Astrocyte (in vitro differentiated cells and primary cell): ENCODE measurements at places on chromosomes 11 and 22. TPM values are rescaled to one million over a fixed set of nuclear protein-coding genes. Genes with fewer than 3 reads are reported as not detected.
A peak's percentile ranks its signal among the peaks of the same experiment; 100 is the strongest.

GRCh38 chr11:134200688-134201087 lies 23.1 kb downstream of the NCAPD3 start:
- H3K27ac ChIP-seq: no peak overlapping the region
- no peaks in the 10 kb centered on the region for H3K27me3 ChIP-seq
- H3K36me3 ChIP-seq: peaks cover 40% of the 10 kb centered on the region
- H3K4me1 ChIP-seq: no peaks in the 10 kb centered on the region
- no peak for DNase-seq

- H3K27me3 ChIP-seq: no peaks in the 10 kb centered on the region
- H3K27ac ChIP-seq: no peak overlapping the region
- H3K36me3 ChIP-seq: no peaks in the 10 kb centered on the region
- DNase-seq: no peak
Observed at GRCh38 chr11:82724026-82724425, 9.6 kb downstream of the FAM181B start.

DNA sequence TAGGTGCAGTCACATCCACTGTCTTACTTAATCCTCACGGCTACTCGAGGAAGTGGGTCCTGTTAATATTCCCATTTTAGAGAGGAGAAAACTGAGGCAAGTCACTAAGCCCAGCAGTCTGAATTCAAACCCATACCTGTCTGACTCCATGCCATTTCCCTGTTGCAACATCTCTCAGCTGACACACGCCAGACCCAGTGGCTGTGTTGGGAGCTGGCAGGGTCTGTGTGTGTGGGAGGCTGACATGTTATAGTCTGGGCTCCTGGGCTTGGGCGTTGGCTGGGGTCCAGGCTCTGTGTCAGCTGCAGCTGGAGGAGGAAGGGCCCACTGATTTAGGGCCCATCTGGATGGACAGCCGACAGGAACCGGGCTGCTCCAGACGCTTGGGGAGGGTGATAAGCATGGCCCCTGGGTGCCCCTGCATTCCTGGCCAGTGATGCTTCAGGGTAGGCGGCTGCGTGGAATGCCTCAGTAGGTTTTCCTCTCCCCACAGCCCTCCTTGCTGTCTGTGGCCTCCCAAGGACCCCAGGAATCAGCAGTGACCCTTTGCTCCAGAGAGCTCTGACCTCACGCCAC lies 562.5 kb downstream of the MN1 start:
- peak; percentile 100 for DNase-seq
- H3K36me3 ChIP-seq: no peaks in the 10 kb centered on the region
- peak overlapping the region; percentile 96 for H3K27ac ChIP-seq
- no peaks in the 10 kb centered on the region for H3K27me3 ChIP-seq

Gene C22orf31
- total RNA-seq: not detected in 2 replicates

Gene AGBL2
- 1.4 and 2.1 TPM in 2 replicates for total RNA-seq
